ENCODE measurements at places on chromosomes 4 and X.

DNA sequence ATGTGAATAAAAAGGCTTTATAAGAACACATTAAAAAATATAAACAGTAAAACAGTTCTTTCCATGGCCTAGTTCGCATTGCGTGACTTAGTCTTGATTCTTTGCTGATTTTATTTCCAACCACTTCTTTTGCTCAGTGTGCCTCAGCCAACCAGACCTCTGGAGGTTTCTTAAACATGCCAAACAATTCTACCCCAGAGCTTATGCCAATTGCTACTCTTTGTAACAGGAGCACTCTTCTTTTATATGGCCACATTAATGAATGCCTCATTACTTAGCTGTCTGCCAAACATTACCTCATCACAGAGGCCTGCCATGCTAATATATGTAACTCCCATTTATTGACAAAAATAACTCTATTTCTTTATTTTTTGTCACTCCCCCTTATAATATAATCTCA, 202.3 kb downstream of the NDST4 start:
- DNase-seq: no peak

- no peak for DNase-seq
Measured at GRCh38 chrX:136525738-136526606, 6.0 kb upstream of the VGLL1 start.

- no peak for DNase-seq
Measured at GRCh38 chr4:105042451-105042850, 104.2 kb upstream of the TET2 start.

DNA sequence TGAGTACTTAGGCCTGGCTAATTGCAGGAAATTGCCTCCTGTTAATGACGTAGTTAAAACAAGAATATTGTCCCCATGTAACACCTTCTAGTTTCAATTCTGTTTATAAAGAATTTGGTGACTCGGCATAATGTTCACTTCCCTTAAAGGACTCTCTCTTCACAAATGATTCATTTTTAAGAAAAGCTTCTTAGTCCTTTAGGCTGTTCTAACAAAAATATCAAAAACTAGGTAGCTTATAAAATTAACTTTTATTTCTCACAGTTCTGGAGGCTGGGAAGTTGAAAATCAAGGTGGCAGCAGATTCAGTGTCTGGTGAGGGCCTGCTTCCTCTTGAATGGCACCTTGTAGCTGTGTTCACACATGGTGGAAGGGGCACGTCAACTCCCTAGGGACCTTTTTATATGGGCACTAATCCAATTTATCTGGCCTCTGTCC, 23.8 kb downstream of the COL25A1 start:
- DNase-seq: no peak

DNA sequence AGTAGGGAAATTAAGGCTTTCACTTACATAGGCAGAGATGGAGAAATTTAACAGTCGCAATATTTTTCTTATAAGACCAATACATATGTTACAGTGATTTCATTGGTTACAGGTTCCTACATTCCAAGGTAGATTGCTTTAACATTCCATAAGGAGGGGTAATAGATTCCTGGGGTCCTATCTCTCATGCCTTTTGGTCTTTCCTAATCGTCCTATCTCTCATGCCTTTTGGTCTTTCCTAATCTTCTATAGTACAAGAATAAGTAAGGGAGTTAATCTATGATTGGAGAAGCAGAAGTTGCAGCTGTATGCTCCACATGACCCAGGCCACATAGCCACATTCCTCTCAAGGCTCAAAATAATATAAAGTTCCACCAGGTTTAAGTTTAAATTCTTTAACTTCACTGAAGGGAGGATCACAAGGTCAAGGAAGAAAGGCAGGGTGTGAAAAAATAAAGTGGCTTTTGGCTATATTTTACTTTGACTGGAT, 285.0 kb upstream of the BOD1L1 start:
- no peak for DNase-seq

DNA sequence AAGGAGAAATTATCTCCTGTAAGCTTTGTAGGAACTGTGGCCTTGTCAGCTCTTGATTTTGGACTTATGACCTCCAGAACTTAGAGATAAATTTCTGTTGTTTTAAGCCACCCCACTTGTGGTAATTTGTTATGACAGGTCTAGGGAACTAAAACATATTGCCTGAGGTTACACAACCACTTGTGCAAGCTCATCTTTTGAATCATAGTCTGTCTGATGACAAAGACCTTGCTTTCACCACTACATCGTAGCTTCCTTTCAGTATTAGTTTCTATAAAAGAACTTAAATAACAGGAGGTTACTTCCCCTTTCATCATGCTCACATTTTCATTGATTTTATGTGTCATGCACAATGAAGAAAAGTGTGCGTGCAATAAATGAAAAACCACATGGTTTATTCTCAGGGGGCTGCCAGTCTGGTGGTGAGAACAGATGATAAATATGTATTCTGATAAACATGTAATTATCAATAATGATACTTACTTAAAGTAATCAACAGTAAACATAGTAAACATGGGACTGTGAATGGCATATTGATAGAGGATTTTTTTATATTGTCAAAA, 690.0 kb upstream of the HS3ST1 start:
- no peak for DNase-seq

DNA sequence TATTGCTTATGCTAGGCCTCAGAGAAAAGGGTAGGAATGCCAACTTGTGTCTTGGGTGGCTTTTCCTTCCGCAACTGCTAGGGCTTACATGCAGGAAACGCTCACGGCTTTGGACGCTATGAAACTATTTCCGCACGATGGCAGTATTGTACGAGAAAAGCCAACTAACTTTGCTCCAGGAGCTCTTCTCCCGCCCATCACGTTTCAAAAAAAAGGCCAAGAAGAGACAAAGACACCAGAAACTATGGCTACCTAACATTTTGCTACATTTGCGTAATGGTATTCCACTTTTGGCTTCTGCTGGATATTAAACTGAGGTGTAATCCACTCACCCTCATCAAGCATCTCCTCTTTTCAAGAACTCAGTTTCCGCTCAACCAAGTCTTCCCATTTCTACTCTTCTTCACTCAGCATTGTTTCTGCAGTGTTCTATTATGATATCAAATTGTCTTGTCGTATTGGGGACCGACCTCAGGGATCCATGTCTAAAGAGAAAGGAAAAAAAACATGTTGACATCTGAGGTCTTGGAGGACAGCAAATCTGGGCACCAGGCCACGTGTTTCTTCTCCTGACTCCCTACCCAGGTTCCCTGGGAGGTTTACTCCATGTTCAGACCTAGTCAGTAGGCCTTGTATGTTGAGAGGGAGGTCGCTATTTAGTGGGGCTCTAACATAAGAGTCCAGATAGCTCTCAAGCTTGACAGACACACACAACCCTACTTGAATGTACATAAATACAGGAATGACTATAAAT, 239.4 kb upstream of the STK26 start:
- no peak for DNase-seq

Measured in stimulated activated naive CD4-positive, alpha-beta T cell treated with Interleukin-2 at 50 U/mL for 16 hours (primary cell).